ENCODE measurements at places on chromosomes 4 and X.

DNA sequence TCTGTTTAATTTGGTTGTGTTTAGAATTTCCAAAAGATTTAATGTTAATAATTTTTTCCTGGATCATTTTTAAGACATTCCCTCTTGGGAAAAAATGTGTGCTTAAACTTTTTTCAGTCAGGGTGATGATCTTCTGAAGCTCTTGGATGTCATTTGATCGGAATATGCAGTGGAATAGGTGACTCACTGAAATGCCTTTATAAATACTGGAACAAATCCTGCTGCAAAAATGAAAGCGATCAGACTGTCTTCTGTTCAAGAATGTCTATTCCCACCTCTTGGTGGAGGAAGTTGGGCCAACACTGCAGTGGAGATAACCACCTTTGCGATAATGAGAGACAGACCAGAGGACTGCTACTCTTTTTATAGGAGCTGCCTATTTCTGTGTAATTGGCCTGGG is 46.7 kb downstream of the LARP1B start:
- no peak for DNase-seq

DNA sequence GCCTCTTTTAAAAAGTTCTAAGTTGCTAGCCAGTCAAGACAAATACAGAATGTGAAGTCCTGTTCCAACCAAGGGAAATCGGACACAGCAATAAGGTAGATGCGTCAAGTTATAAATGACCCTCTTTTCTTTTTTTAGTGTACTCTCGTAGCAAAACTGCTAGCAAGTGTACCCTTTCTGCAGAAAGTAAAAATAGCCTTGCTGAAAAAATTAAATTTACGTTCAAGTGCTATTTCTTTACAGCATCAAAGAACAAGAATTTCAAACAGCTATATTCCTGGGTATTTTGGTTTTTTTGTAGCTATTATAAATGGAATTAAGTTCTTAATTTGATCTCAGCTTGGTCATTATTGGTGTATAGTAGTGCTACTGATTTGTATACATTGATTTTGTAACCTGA is 119.2 kb downstream of the NAA11 start:
- no peak for DNase-seq

DNA sequence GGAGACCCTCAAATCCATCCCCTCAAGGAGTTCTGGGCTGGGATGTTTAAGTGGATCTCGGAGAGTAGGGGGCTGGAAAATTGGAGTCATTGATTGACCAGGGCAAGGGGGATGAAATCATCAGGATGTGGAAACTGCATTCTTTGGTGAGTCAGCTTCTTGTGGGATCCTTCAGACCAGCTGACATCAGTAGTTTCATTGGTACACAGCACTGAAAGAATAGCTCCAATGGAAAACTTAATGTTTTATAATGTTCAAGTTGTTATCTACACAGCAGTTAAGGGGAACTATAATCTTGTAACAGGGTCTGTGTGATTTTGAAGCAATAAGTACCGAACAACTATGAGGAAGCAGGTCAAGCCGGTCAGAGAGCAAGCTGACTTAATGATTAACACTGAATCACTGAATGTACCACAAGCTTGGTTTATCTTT is 506.1 kb downstream of the RPA4 start:
- no peak for DNase-seq

GRCh38 chrX:7746856-7747255 is 96.1 kb upstream of the VCX start:
- no peak for DNase-seq

Measured in CD4-positive, alpha-beta T cell treated with Interleukin-21 for 1 hour (primary cell).